ENCODE measurements at places on chromosomes 1 and 21. TPM values are rescaled to one million over a fixed set of nuclear protein-coding genes. Genes with fewer than 3 reads are reported as not detected.
A peak's percentile ranks its signal among the peaks of the same experiment; 100 is the strongest.

Gene VHLL
- not detected for total RNA-seq

Gene NDUFS5
- 501 TPM for total RNA-seq

Gene DENND2C
- total RNA-seq, result 1.3 TPM

Gene PCSK9
- total RNA-seq, result 1.0 TPM

Gene SLAMF6
- not detected for total RNA-seq

Gene ADAMTS4
- 0.51 TPM for total RNA-seq

Gene PRAMEF7
- not detected for total RNA-seq

Gene RNF220
- 63.4 TPM for total RNA-seq

Gene MPZ
- 0.51 TPM for total RNA-seq

GRCh38 chr1:66853379-66853778 lies 52.3 kb upstream of the INSL5 start:
- no peak overlapping the region for H3K4me3 ChIP-seq
- no peaks in the 10 kb centered on the region for H3K27me3 ChIP-seq
- H3K27ac ChIP-seq, result no peak overlapping the region
- DNase-seq, result no peak

DNA sequence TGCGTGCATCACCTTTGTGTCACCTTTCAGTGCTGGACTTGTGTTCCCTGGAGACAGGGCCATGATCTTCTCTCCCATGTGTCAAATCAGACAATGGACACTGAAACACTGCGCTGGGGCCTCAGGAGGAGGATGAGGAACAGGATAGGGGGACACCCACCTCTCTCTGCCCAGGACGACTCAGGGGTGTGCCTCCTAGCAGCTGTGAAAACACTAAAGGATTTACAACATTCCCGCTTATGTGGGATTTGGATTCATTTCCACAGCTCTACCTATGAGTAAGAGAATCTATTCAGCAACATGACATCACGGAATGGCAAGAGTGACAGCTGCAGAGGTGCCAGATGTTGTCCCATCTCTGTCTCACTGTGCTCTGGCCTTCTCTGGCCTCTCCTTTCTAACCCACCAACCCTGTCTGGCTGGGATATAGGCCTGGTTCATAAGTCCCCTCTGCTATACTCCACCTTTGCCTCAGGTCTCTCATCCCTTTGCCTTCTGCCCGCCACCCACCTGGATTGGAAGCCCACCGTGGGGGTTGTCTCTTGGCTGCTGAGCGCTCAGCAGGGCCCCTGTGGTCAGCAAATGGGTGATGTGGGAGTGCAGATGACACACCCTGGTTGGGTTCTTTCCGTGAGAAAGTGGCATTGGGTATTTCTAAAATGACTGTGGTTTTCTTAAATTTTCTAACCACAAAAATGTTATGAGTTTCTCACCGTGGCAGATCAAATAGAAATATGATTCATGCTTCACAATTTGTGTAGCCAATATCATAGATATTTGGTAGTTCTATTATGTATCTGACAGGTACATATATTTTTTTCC lies 47.1 kb upstream of the TLR5 start:
- H3K36me3 ChIP-seq, result no peaks in the 10 kb centered on the region
- H3K4me1 ChIP-seq, result no peaks in the 10 kb centered on the region
- peak; percentile 89 for DNase-seq
- H3K27ac ChIP-seq, result no peak overlapping the region
- no peak overlapping the region for H3K4me3 ChIP-seq
- H3K27me3 ChIP-seq, result peaks cover 8% of the 10 kb centered on the region

DNA sequence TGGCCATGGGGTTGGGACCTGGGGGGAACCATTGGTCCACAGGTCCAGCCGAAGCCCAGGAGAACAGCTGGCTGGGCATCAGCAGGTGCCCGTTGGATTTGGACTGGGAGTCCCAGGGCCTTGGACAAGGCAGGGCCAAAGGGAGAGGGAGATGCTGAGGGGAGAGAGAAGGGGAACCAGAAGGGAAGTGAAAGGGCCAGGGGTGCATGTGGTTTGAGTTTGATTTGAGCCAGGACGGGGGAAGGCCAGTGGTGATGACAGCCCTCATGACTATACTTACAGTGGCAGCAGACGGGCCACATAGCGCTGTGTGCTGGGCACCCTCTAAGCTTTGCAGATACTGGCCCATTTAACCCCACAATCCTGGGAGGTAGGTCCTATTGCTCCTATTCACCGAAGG lies 18.8 kb downstream of the AGRN start:
- no peak for DNase-seq
- H3K27me3 ChIP-seq, result no peaks in the 10 kb centered on the region
- no peak overlapping the region for H3K4me3 ChIP-seq
- H3K36me3 ChIP-seq, result peaks cover 6% of the 10 kb centered on the region
- no peak overlapping the region for H3K27ac ChIP-seq

DNA sequence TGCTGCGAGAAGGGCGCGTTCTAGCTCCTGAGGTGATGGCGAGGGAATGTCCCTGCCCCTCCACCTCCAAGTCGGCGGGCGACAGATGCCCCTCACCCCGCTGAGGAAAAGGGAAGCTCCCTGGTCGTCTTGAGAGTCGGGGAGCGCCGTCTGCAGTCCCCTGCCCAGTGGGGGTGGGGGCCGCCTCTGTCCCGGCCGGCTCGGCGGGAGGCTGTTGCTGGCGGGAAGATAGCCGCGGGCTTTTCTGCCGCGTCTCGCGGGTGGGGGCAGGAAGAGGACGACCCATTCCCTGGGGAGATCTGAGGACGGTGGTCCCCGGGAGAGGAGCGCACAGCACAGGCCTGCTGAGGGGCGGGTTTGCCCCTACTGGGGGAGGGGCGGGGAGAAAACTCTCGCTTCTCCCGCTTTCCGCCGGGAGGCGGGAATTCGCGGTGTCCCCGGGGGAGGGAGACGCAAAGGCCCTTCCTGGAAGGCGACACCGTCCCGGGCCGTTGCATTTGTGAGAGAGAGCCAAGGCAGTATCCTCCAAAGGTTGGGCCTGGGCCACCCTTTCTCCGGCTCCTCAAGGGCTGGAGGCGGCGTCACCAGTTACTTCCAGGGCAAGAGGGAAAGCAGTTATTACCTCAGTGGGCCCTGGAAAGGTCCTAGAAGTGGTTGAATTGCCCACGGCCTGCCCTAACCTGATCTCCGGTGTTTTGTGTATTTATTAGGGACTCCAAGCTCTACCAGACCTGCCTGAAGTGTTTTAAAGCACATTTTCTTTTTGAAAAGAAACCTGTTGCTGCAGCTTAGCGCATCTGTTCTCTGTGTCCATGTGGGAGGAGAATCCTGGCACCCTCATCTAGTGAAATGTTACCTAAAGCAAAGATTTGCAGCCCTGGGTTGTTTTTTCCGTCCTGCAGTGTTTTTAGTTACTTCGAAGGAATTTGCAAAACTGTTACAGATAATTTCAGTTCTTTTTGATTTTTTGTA lies 648 bp downstream of the S100PBP start:
- peaks cover 5% of the 10 kb centered on the region for H3K4me1 ChIP-seq
- peak overlapping the region; percentile 71 for H3K4me3 ChIP-seq
- peak; percentile 40 for DNase-seq
- H3K27me3 ChIP-seq, result no peaks in the 10 kb centered on the region

GRCh38 chr21:32946654-32947053 lies 79.1 kb upstream of the OLIG2 start:
- no peaks in the 10 kb centered on the region for H3K4me1 ChIP-seq
- H3K36me3 ChIP-seq, result no peaks in the 10 kb centered on the region
- no peak overlapping the region for H3K27ac ChIP-seq
- DNase-seq, result no peak

- no peaks in the 10 kb centered on the region for H3K4me1 ChIP-seq
- H3K4me3 ChIP-seq, result no peak overlapping the region
- peak; percentile 80 for DNase-seq
- H3K27me3 ChIP-seq, result no peaks in the 10 kb centered on the region
- no peak overlapping the region for H3K27ac ChIP-seq
- peaks cover 2% of the 10 kb centered on the region for H3K36me3 ChIP-seq
These were observed 213.4 kb downstream of the APP start for GRCh38 chr21:25956993-25957714.

GRCh38 chr21:45643021-45643980 lies at the start of gene PCBP3:
Gene PCBP3 (plus strand): TSS chr21:45643725. CDS start chr21:45850086, 206,361 bp downstream.
- H3K4me1 ChIP-seq, result no peaks in the 10 kb centered on the region
- no peaks in the 10 kb centered on the region for H3K36me3 ChIP-seq
- peaks cover 7% of the 10 kb centered on the region for H3K27me3 ChIP-seq
- H3K4me3 ChIP-seq, result peak within 1 kb of the TSS; percentile 39

- H3K4me3 ChIP-seq, result no peak overlapping the region
- peak; percentile 90 for DNase-seq
- H3K27me3 ChIP-seq, result peaks cover 12% of the 10 kb centered on the region
- no peaks in the 10 kb centered on the region for H3K36me3 ChIP-seq
These were observed 49.4 kb downstream of the ILDR2 start for GRCh38 chr1:166925810-166926478.

DNA sequence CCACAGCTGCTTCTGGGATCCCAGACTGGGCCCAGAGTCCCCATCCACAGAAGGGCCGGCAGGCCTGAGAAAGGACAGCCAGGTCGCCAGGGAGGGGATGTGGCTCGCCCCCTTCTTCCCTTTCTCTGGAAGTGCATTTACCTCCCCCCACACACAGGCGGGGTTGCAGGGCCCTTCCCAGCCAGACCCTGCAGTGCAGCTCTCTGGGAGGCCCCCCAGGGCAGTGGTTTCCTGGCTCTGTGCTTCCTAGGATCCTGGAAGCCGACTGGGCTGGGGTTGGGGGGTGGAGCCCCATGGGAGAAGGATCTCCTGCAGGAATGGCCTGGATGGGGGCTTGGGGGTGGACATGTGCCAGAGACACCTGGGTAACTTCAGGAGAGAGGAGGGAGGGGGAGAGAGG lies 4.2 kb upstream of the COL6A1 start:
- peaks cover 2% of the 10 kb centered on the region for H3K36me3 ChIP-seq
- H3K4me3 ChIP-seq, result no peak overlapping the region
- no peaks in the 10 kb centered on the region for H3K27me3 ChIP-seq
- H3K4me1 ChIP-seq, result peaks cover 32% of the 10 kb centered on the region
- no peak overlapping the region for H3K27ac ChIP-seq
- no peak for DNase-seq

DNA sequence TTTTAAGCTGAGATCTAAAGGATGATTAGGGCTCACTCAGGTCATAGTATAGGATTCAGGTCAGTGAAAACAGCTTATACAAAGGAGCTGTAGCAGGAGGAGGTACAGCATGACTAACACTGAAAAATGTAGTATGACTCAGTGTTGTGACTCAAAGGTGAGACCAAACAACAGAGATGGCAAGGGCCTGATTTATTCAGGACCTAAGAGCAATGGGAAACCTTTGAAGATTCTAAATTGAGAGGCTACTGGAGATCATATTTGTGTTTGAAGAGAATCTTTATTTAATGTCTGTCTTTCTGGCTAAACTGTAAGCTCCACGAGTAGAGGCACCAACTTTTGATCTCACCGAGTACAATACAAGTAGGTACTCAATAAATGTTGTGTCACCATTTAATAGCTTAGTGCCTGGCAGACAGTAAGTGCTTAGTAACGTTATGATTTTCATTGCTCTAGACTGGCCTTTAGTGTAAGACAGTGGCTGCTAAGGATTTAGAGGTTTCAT lies 43.5 kb downstream of the PRKAA2 start:
- DNase-seq, result peak; percentile 39
- no peaks in the 10 kb centered on the region for H3K27me3 ChIP-seq
- no peaks in the 10 kb centered on the region for H3K36me3 ChIP-seq
- H3K4me1 ChIP-seq, result no peaks in the 10 kb centered on the region
- no peak overlapping the region for H3K4me3 ChIP-seq
- no peak overlapping the region for H3K27ac ChIP-seq

DNA sequence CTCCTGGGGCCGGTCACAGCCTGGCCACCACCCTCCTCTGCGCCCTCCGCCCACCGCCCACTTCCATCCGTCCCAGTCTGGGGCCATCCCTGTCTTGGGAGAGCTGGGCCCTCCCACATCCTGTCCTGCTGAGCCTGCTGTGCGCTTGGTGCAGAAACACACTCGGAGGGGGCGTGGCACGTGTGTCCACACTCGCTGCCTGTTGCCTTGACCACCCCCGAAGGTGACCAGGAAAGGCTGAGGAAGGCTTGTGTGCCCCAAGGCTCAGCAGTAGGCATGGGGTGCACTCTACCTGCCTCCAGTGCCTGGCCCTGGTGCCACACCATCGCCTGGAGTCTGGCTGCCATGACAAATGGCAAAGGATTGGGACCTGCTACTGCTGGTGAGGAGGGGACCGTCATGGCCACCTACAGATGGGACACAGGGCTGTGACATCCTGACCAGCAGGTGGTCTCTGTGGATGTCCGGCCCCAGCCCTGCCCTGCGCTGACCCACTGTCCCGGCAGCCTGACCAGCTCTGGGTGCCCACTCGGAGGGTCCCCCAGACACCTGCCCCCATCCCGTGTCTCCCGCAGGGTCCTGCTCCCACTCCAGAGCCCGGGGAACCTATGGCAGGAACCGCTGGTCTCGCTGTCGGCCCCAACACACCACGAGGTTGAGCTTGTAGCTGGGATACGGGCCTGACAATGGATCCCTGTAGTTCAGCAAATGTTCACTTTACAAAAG lies 23.2 kb upstream of the PTTG1IP start:
- H3K27me3 ChIP-seq, result peaks cover 14% of the 10 kb centered on the region
- no peak overlapping the region for H3K4me3 ChIP-seq
- no peak for DNase-seq
- H3K27ac ChIP-seq, result no peak overlapping the region
- no peaks in the 10 kb centered on the region for H3K36me3 ChIP-seq
- no peaks in the 10 kb centered on the region for H3K4me1 ChIP-seq

DNA sequence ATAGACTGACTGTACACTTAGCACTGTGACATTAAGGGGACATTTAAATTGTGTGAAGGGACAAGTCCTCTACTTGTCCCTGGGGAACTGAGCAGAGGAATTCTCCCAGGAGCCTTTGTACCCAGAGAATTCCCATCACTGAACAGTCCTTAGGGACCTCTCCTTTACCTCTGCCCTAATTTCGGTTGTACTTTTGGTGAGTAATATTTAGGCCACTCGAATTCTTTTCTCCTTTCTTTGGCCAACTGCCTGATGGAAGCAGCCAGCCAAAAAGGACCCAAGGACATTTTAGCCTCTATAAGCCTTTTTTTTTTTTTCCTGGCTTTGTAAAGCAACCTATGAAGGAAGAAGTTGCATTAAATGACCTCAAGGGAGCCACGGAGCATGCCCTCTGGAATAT lies 71.5 kb downstream of the NR5A2 start:
- H3K36me3 ChIP-seq, result no peaks in the 10 kb centered on the region
- no peaks in the 10 kb centered on the region for H3K4me1 ChIP-seq
- no peak for DNase-seq
- H3K4me3 ChIP-seq, result no peak overlapping the region

Measured in fibroblast of lung (primary cell).